ENCODE measurements at places on chromosomes 5 and 9.

- DNase-seq = no peak
These were observed 19.9 kb downstream of the GOLM1 start for GRCh38 chr9:86079421-86079831.

DNA sequence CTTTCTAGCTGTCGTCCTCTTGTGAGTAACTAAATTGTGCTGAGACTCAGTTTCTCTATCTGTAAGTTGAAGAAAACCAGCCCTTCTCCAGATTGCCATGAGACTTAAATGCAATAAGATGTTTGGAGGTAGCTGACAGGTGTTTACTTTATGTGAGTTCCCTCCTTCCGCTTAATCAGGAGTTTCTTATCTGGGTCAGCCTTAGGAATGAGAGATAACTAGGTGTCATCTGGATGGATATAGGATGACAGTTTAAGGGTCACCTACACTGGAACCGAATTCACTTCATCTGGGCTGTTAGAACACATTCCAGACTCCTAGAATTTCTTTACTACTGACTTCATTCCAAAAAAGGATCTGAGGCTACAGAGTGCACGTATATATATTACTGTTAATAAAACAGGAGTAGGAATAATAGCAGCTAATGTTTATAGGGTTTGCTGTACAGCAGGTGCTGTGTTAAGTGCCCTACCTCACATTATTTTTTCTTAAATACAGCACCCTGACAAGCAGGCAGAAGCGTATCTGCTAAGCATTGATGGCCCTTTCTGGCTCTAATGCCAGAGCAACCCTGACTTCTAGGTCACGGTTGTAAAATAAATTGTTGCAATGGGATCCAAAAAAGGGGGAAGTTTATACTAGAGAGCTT, 30.0 kb upstream of the CPEB4 start:
- no peak for DNase-seq

- no peak for DNase-seq
These were observed 530.1 kb upstream of the DMAC1 start for GRCh38 chr9:8329561-8330283.

GRCh38 chr5:7759257-7759871, 91.6 kb downstream of the CFAP90 start:
- DNase-seq = no peak

DNA sequence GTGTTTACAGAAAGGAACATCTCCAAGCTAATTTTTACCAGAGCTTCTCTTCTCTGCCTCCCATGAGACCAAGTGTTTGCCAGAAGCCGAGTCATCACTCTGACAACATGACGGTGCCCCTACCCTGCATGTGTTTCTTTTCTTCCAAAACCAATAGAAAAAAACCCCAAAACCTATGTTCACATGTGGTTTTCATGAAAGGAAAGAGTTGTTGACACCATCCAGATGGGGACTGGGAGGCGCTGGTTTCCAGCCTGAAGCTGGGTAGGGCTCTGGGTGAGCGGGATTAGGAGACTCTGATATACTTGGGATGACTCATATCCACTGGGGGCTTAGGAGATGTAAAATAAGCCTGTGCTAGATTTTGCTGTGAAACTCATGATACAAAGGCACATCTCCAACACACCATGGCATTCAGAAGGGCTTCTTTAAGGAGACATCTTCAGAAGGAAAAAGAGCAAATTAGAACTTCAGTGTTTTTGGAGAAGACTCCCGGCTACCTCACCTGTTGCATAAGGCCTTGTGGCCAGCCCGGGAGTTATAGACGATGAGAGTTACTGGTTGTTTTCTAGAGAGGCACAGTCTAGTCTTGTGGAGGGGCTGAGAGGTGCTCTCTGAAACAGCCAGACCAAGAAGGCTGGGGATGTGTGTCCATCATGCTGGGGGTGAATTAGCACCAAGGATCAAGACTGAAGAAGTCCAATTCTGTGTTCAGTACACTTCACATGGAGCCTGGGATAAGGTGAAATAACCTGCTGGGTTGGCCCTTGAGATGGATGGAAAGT, 108.9 kb upstream of the LHFPL2 start:
- DNase-seq = no peak

GRCh38 chr9:77651203-77651602, 3.1 kb upstream of the GNA14 start:
- DNase-seq = no peak

GRCh38 chr5:177453852-177454396, 7.3 kb downstream of the PRR7 start:
- peak; percentile 68 for DNase-seq

DNA sequence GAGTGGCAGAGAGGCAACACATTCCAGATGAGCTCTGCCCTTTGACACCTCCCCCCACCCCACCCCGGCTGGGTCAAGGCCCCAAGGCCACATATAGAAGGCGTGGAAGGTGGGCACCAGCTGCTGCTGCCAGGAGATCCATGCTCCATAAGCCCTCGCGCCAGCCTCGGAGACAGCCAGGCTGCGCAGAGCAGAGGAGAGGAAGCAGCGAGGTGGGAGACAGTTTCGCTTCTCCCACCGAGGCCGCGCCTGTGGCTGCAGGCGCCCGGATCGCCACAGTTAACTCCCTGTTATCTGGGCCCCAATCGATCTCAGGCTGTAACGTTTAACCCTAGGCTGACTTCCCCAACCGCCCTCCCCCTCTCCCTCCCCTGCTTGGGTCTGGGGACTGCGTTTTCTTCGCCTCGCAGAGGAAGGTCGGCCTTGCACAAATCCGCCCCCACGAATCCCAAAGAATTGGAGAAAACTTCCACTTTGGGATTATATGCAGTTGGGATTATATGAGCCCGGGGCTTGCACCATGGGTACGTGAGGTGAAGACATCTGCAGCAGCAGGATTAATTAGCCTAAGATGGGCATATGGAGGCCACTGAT, 1.1 kb upstream of the CXXC5 start:
- no peak for DNase-seq

- no peak for DNase-seq
These were observed 5.5 kb downstream of the DNAJB5 start for GRCh38 chr9:34994900-34995669.

GRCh38 chr5:172420235-172420939, 33.9 kb downstream of the SH3PXD2B start:
- peak; percentile 45 for DNase-seq

DNA sequence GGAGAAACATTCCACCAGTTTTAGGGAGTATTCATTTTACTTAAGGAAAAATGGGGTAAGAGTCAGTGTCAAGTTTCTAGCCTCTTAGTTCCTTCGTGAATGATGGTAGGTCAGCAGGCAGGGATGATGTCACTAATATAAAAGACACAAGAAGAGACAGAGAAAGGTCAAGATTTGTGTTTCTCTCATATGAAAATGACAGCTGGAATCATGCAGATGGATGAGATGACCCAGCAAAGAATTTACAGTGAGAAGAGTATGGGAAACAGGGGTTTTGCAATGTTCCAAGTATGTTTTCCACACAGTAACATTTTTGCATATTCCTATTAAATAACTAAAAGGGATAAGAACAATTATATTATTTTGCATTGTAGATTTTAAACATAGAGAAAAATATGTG, 749.6 kb upstream of the DMAC1 start:
- no peak for DNase-seq

DNA sequence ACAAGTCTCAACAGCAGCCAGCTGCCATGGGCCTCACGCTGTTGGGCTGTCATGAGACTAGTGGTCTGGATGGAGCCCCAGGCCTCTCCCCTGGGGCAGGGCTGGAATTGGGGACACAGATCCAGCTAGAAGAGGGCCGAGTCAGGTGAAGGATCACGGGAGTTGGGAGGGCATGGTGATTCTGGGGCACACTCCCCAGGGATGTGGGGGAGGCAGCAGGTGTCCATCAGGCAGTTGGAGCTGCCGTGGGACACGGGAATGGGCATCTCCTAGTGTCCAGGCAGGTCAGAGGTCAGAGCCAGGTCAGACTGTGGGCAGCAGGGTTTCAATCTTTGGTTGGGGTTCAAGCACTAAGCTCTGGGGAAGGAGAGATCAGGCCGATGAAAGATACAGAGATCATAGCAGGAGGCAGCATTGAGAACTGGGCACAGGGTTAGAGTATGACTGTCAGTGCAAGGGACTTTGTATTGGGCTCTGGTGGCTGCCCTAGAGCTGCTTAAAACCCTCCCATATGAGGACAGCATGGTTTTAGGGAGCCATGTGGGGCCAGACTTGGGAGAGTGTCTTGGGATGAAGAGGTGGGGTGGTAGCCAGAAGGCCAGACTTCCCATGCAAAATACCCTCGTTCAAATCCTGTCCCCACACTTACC, 59.2 kb downstream of the ARHGEF37 start:
- DNase-seq = no peak

DNA sequence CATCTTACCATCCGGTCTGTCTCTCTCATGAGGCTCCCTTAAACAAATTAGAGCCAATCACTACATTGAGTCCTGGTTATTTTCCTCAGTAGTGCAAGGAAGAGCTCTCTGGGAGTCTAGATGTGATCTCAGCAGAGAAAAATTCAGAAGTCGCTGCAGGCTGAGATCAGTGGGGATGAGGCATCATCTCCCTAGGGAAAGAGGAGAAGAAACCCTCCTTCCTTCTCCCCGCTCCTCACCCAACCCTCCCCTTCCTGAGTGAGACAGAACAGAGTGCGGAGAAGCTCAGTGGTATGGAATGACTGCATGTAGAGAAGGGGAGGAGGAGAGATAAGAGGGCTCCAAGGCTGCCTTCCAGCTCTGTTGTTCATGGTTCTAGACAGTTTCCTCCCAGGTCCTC, 80.5 kb downstream of the PAPPA start:
- DNase-seq = no peak

- DNase-seq = no peak
These were observed 112.9 kb upstream of the STC2 start for GRCh38 chr5:173441053-173441628.

- DNase-seq = no peak
These were observed 4.3 kb upstream of the GM2A start for GRCh38 chr5:151248651-151249050.

- no peak for DNase-seq
These were observed 15.8 kb downstream of the F2RL2 start for GRCh38 chr5:76607353-76607871.

DNA sequence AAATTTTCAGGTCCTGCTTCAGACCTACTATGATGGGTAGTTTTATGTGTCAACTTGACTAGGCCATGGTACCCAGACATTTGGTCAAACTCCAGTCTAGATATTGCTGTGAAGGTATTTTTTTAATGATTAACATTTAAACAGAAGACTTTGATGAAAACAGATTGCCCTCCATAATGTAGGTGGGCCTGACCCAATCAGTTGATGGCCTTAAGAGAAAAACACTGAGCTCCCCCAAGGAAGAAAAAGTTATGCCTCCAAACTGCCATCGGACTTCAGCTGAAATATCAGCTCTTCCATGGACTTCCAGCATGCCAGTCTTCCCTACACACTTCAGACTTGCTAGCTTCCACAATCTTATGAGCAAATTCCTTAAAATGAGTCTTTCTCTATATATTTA, 67.3 kb upstream of the TYRP1 start:
- DNase-seq = no peak

DNA sequence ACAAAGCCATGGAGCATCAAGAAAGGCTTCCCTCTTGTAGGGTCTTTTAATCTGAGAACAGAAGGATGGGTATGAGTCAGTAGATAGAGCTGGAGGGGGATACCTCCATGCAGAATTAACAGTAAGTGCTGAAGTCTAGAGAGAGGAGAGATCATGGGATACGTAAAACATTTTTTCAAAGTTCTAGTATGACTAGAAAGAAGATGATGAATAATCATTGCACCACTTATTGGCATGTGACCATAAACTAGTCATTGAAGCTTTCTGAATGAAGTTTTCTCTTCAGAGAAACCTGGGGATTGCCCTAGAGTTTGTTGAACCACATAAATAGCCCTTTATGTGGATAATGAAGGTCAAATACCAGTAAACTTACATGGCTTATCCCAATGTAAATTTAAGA, 48.6 kb upstream of the PTPRD start:
- no peak for DNase-seq

DNA sequence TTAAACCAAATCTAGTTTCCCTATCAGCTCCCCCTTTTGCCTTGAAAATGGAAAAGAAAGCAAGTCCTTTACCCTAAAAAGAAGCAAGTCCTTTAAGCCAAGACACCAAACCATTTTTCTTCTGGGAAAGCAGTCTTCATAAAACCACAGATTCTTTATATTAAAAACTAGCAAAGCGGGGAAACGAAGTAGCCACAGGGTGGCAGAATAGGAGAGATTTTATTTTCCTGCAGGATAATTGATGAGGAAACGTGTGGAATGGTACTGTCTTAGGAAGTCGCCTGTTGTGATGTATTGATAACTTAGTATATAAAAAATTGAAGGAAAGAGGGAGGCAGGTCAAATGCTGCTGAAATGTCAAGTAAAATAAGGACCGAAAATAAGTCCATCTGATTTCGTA, 41.1 kb downstream of the ZNF883 start:
- DNase-seq = no peak

GRCh38 chr5:102922799-102923477, 167.8 kb downstream of the PAM start:
- no peak for DNase-seq

- DNase-seq = no peak
These were observed 52.1 kb downstream of the SEMA6A start for GRCh38 chr5:116522356-116523136.

DNA sequence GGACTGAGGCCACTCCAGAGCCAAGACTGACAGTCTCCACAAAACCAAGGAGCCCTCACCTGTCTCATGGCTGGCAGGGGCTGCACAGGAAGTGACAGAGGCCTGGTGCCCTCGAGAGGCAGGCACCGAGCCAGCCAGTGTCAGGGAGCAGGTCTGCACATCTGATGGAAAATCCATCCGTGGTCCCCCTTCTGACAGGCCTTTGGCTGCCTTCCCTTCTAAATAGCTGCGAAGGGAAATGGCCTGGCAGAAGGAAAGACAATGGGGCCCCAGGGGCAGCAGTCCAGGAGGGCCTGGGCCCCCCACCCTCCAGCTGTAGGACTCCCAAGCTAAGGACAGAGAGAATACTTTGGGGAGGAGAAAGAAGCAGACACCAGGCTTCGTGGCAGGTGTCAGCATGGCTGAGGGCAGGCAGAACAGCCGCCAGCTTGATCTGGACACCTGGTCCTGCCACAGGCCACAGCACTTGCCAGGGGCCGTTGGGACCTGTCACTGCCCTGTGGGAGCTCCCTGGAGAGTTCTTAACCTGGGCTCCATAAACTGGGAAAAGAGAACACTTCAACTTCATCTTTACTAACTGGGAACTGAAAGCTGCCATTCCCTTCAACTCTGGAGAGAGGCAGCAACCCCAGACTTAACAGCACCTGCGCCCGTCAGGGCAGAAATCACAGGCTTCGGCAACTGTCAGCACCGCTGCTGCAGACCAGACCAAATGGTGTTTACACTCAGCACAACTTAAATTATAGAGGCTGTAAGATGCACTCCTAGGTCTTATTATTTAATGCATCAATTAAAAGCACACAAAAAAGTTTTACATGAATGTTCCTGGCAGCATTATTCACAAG, 22.0 kb downstream of the ADAMTS2 start:
- DNase-seq = no peak
